ENCODE measurements at places on chromosomes 5 and 9.

DNA sequence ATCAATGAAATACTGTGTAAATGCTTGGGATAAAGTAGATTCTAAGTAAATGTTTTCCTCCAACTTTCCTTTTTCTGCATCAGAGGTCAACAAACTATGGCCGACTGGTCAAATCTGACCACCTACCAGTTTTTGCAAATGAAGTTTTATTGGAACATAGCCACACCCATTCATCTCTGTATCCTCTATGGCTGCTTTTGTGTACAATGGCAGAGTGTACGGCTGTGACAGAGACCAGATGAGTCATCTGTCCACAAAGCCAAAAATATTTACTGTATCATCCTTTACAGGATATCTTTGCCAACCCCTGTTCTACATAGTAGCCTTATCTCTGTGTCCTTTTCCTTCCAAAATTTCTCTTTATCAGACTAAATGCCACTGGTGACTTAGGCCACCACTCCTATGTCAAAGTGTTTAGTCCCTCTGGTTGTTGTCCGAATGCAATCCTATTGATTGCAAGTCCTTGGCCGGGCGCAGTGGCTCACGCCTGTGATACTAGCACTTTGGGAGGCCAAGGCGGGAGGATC is 218.4 kb upstream of the KLF4 start:
- no peak for DNase-seq

- no peak for DNase-seq
Measured at GRCh38 chr9:83655433-83655832, 32.5 kb downstream of the IDNK start.

- peak; percentile 20 for DNase-seq
Measured at GRCh38 chr5:61673007-61673735, 341.1 kb downstream of the ZSWIM6 start.

DNA sequence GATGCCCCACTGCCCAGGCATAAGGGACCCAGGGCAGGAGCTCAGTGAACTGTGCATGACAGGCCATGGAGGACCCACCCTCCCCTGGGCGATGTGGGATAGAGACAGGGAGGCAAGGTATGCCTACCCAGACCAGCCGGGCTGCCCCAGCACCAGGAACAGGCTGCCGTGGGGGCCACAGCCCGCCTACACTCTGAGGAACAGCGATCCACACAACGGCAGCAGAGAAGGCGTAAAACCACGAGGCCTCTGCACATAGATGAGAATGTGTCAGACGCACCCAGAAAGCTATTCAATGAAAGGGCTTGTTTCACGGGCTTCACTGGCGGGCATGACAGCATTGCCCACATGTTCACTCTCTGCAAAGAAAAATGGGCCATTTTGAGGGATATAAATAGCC is 49.5 kb downstream of the SEMA4D start:
- no peak for DNase-seq

DNA sequence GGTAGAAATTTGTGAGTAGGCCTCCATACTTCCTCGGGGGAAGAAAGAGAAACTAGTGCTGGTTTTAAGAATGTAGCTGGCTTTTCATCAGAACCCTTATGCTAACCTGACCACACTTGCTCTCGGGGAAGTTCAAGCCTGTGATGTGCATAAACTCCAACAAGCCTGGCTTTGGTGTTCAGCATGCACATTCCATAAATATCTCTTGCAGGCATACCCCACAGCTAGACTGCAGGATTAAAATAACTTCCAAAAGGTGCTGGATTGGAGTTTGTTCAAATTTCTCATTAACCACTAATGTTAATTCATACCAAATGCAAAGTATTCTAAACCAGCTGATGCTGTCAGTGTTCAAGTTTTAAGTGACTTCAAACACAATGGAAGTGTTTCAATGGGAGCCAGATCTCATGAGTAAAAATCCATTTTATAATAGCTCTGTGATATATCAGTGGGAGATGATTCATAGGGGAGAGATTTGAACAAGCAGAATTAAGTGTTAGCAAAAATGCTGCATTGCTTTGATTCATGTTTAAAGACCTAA is 79.4 kb downstream of the NPR3 start:
- DNase-seq = no peak

GRCh38 chr5:181191526-181192336 is 13.3 kb downstream of the TRIM7 start:
- peak; percentile 92 for DNase-seq

- DNase-seq = no peak
Measured at GRCh38 chr9:121947775-121948174, 145.3 kb downstream of the TTLL11 start.

DNA sequence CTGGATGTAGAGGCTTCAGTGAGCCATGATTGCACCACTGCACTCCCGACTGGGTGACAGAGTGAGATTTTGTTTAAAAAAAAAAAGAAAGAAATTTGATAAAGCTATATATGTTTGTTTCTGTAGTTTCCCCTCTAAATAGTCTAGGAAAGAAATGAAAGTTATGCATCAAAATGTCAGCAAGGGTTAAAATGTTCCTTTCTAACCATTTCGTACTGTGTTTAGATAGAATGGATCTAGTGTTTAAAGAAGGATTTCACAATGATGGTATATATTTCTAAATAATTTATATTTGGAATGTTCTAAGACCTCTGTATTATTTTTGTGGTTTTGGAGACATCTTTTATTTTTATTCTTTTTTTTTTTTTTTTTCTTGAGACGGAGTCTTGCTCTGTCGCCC is 22.7 kb downstream of the TEK start:
- no peak for DNase-seq

GRCh38 chr9:104322596-104322995 is 181.5 kb upstream of the OR13F1 start:
- DNase-seq = no peak

GRCh38 chr5:103293099-103293498 is 34.5 kb downstream of the MACIR start:
- no peak for DNase-seq

GRCh38 chr9:70566066-70566465 is 151.6 kb upstream of the KLF9 start:
- DNase-seq = no peak

DNA sequence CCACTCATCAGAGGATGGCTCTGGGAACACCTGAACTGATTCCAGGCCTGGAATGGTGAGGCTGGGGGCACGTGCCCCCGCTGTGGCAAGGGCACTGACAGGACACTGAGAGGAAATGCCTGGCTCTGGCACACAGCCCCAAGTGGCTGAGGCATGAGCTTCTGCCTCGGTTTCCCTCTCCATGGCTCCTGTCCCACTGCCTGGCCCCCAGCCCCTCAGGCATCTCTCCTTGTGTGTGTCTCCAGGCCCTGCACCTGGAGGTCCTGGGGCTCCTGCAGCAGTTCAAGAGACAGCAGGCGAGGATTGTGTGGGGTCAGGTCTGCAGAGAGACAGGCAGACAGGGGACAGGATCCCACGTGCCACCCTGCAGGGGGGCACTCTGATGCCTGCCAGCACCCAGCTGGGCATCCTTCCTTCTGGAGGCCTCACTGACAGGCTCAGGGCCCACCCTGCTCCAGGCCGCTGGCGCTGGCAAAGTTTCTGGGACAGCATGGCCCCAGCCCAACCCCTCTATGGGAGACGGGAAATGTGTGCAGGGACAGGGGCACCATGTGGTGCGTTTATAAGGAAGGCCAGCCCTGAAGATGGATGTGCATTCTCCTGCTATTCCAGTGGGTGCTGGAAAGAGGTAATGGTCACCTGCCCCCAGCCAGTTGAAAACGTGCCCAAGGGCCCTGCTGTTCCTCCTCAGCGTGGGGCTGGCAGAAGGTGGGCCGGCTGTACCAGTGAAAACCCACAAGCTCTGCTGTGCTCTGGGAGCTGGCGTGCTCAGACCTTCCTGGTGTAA is 66.0 kb downstream of the RASGEF1C start:
- DNase-seq = no peak

- no peak for DNase-seq
Measured at GRCh38 chr5:133266966-133267365, 215.2 kb downstream of the HSPA4 start.

GRCh38 chr5:120690621-120691407 is 226.7 kb downstream of the PRR16 start:
- no peak for DNase-seq

GRCh38 chr9:133238272-133238850 is 29.3 kb upstream of the OBP2B start:
- peak; percentile 89 for DNase-seq

GRCh38 chr5:158178535-158178934 is 319.6 kb upstream of the CLINT1 start:
- DNase-seq = no peak

GRCh38 chr5:62742207-62742606 is 163.6 kb downstream of the LRRC70 start:
- DNase-seq = no peak

DNA sequence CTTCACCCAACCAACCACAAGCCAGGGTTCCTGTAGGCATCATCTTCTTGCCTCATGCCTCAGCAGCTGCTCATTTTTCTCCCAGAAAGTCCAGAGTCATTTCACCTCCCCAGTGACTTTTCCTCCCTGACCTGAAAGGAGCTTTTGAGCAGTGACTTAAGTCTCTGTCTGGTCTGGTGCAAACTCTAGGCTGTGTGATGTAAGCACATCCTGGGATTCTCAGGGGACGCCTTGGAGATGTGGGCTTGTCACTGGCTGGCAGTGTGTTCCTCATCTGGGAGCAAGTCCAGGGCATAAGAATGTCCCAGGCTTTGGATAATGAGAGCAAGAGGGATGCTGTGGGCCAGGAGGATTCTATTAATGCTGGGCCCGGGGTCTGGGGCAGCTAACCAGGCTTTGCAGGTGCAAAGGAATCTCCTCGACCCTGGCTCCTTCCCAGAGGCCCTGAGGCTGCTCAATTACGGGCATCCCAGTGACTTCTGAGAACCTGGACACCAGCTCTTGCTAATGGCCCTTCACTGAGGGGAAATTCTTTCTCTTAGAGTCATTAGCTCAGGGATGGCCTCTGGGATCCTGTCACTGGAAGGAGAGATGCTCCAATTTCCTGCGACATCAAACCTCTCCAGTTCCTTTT is 211.0 kb upstream of the PANK3 start:
- DNase-seq = no peak

- no peak for DNase-seq
Measured at GRCh38 chr9:133332381-133332730, 3.6 kb downstream of the SURF6 start.

DNA sequence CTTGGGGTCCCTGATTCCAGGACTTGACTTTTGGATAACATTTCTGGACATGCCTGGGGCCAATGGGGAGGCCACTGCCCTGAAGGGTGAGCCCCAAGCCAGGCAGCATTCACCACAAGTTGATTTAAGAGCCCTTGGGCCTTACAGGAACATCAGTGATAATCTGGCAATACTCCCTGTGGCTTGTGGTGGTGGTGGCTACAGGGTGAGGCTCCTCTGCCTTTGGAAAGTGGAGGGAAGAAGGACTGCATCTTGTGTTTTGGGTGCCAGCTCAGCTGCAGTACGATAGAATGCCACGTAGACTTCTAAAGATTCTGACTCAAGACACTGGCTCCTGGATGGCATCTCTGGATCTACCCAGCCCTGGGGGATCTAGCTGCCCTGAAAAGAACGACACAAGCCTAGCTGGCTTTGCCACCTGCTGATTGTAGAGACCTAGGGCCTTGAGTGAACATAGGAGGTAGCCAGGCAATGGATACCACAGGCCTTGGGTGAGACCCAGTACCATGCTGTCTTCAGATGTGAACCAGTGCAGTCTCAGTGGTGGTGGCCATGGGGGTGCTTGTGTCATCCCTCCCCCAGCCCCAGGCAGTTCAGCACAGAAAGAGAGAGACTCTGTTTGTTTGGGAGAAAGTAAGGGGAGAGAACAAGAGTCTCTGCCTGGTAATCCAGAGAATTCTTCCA is 79.0 kb upstream of the DAP start:
- DNase-seq = no peak

DNA sequence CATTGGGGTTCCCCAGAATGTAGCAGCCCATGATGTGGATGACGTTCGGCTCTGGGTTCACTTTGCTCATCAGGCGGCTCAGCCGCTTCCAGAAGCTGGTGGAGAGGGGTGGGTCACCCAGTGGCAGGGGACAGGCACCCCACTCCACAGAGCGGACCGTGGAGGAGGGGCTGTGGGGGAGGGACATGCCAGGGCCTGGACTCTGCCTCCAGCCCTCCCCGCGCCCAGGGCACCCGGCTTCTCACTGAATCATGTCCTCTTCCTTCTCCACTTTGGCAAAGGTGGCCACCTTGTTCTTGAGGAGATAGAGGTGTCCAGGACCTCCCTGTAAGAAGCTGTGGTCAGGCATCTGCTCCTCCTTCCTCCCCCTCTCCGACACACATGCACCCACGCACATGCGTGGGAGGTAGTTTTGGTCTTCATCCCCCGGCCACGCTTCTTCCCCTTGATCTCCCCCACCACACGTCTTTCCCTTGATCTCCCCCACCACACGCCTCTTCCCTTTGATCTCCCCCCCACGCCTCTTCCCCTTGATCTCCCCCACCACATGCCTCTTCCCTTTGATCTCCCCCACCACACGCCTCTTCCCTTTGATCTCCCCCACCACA is 8.9 kb upstream of the ENTPD8 start:
- DNase-seq = no peak

- no peak for DNase-seq
Measured at GRCh38 chr9:21607576-21607975, 125.5 kb upstream of the IFNE start.

DNA sequence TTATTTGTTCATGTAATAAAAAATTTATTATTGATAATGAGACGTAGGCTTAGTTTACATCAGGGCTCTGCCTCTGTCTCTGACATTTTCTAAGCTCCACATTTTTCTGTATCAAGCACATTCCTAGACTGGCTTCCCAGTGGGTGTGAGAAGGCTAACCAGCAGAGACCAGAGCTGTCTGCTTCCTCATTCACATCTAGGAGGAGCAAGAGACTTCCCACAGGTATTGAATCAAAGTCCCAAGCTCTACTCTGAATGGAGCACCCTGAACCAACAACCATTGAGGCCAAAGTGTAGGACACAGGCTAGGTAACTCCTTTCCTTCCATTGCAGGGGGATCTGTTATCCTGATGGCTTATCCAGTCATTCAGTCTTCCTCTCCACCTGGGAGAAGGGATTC is 72.4 kb downstream of the PARP8 start:
- no peak for DNase-seq

DNA sequence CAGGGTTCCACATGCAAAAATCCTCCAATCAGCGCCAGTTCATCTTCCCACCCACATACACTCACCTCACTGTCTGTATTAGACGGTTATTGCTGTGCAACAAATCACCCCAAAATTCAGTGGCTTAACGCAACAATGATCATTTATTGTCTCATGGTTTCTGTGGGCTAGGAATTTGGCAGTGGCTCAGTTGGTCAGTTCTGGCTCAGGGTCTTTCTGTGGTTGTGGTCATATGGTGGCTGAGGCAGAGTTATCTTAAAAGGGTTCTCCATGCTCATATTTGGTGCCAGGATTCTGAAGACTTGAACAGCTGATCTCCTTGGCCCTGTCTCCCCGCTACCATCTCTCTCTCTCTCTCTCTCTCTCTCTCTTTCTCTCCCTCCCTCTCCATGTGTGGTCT is 12.9 kb downstream of the ZNF618 start:
- no peak for DNase-seq

DNA sequence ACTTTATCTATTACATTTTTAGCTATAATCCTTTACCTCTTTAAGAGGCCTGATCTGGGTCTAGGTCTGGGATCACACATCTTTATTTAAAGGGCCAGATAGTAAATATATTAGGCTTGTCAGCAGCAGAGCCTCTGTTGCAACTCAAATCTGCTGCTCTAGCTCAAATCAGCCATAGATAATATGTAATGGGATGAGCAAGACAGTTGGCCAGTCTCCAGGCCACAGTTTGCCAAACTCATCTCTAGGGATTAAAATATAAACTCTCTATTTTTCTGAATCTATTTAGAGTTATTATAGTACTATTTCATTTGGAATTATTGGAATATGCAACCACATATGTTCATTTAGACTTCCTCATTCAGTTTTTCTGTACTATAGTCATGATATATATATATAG is 115.9 kb upstream of the MINAR2 start:
- DNase-seq = peak; percentile 26

- DNase-seq = no peak
Measured at GRCh38 chr5:54739371-54739770, 221.8 kb downstream of the SNX18 start.

All from ACHN (cell line).